Left forelimb (tissue), 1 donor: ENCODE measurements at places on chromosomes 11 and 22.

DNA sequence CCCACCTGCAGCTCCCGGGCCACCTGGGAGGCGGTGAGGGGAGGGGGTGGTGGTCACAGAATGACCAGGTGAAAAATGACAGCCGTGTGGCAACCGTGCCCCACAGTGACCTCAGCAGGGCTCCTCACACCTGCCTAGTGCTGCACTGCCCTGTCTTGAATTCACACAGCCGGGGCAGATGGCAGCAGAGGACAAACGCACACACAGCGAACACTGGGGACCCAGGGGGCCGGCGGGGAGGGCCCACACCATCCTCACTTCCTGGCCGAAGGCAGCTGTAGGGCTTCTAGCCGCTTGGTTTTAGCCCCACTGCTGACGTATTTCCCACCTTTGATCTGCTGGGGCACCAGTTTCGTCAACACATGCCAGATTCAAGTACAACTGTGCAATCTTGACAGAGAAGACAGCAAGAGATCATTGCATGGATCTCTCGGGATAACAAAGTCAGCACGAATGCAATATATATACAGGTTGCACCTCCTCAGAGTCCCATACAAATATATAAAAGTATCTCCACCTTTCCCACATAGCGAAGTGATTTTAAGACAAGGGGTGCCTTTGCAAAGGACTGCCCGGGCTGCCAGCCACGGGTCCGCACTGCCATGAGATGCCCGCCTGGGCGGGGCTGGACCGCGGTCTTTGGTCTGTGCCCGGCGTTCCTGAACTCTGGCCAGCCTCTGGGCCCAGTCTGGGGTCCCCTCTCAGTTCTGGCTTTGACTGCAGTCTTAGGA is 26.9 kb downstream of the TRMU start:
- no peak for DNase-seq

DNA sequence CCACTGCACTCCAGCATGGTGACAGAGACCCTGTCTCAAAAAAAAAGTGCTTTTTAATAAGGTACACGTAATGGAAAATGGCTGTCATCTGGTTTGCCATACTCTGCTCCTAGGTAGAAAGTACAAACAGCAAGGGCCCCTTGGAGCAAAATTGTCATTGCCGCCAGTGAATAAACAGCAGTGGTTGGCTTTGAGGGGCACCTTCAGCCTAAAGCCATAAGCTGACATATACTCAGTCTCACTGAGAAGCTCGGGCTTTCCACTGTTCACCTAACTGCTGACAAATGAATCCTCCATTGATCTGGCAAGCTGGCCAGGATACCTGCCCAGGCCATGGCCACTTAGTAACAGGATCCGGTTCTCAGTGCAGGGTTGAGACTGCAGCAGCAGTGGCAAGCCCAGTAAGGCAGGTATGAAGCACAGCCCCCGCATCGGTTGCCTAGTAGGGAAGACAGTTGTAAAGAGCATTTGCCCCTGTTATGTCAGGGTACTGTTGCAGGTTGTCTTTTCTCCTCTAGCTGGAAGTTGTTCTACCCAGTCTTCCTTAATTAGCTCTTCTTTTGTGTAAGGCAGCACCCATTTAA is 38.8 kb downstream of the MARK2 start:
- no peak for DNase-seq

DNA sequence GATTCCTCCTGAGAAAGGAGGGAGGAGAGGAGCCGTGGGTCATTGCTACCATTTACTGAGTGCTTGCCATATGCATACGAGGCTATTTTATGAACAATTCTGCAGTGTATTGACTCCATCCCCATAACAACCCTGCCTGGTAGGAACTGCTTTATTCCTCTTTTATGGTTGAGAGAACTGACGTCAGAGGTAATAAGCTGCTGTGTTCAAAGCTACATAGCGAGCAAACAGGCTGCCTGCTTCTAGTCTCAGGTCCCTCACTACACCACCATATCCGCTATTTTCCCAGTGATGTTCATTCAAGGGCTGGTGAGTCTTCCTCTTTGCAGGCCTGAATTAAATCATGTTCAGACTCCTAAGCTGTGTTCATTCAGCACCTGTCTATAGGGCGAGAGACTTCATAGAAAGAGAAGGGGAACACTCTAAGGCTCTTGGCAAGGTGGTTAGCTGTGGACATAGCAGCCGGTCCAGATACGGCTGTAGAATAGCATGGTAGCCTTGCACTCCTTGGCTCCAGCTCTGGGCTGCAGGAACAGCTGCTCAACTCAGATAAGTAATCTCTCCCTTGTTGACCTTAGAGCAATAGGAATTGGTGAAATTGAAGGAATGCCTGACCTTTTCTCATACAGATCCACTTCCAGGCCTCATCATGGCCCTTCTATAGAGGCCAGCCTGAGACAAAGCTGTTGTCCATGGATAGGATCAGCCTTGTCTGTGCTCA is 82.6 kb downstream of the MICAL2 start:
- DNase-seq = peak; percentile 44

GRCh38 chr22:36756746-36757655 is 18.9 kb downstream of the IFT27 start:
- peak; percentile 48 for DNase-seq

DNA sequence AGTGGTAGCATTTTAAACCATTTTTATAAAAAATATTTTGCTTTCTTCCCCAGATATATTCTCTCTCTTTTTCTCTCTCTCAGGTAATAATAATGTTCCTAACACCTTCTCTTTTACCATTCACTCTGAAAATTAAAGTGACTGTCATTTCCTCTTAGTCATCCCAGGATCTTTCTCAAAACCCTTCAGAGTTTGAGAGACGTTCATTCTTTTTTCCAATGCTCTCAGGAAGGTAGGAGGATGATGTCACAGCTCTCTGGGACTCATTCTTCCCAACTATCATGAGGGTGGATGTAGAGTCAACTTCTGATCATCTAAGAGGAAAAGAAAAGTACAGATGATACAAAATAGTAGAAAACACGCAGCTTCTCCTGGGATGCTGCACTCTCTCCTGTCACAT is 60.2 kb upstream of the CRTAM start:
- no peak for DNase-seq

DNA sequence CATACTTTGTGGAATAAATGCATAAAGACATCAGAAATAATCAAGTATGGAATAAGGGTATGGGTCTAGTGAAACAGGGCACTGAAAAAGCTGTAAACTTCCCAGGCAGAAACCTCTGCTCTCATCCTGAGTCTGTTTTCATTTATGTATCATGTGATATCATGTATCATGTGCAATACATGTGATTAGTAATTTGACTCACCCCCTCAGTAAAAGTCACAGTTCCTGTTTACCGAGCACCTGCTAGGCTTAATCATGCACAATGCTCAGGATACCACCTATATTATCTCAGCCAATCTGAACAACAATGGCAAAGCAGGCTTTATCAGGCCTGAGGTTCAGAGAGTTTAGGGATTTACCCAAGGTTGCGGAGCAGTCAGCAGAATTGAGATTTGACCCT is 250.6 kb upstream of the TENM4 start:
- no peak for DNase-seq

GRCh38 chr11:2151500-2152257 is 9.3 kb downstream of the INS start:
- peak; percentile 84 for DNase-seq

GRCh38 chr11:62108017-62108750 is 15.6 kb upstream of the INCENP start:
- no peak for DNase-seq

DNA sequence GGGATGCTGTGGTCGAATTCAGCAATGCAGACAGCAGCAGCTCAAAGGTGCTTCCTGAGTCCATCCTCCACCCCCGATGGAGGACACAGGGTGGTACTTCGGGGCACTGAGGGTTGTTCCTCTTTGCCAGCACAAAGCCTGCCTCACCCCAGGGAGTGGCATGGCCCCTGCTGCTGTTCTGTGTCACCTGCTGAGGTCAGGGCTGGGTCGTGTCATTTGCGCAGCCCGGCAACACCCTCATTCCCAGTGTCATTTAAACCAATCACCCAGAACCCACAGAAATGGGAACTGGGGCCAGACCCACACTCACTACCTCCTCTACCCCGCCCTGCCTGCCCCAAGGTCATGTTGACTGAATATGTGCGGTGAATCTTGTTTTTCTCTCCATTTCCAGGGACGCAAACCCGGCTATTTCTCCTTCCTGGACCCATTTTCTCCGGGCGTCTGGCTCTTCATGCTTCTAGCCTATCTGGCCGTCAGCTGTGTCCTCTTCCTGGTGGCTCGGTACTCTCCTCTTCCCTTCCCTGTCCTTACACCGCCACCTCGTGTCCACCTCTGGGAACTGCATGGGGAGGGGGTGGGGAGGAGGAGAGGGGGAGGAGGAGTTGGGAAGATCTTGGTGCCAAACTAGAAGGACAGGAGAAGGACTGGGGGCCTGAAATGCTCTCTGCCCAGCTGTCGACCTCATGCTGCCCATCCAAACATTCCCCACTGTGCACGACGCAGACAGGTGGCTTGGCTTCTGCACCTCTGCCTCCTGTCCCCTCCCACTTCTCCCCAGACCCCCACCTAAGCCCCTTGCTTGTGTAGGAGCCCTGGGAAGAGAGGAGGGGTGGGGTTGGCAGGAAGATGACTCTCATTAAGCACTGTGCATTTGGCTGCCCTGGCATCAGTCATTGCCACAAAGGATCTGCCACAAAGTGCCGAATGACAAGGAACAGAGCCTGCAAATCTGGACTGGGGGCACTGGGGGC is 71.2 kb upstream of the TBCEL start:
- peak; percentile 87 for DNase-seq

GRCh38 chr11:116171271-116172140 is 601.3 kb downstream of the BUD13 start:
- peak; percentile 55 for DNase-seq

- DNase-seq = peak; percentile 42
Observed at GRCh38 chr11:2681408-2682145, 18.2 kb downstream of the KCNQ1OT1 start.

DNA sequence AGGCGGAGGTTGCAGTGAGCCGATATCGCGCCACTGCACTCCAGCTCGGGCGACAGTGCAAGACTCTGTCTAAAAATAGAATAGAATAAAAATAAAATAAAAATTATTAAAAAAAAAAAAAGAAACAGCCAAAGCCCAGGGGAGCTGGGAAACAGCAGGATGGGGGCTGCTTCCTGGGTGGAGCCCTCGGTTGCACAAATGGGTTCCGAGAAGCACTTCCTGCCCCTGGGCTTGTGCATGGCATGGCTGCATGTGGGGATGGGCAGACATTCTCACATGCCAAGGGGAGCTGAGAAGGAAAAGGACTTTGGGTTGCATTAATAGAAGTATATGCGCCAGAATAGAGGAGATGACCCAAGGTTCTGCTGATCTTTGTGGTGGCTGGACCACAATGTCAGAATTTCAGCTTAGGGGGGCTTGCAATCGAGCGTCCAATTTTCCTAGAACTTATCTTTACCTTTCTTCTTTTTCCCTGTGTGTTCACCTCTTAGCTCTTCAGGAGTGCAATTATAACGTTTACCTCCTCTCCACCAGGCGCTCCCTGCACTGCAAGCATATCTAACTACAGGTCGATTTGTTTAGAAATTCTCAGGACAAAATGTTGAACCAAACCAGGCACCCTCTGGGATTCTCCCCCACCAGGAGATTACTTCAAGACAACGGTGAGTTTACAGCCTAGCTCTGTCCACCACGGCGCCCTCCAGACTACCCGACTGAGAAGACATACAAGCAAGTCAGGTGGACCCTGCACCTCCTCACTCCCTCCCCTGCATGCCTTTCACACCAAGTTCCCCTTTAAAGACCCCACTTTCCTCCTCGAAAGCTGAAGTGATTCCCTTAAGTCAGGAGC is 53.2 kb downstream of the SHISAL1 start:
- DNase-seq = peak; percentile 36

GRCh38 chr11:14537134-14537599 is 17.0 kb upstream of the PSMA1 start:
- DNase-seq = no peak

GRCh38 chr11:114953039-114953438 is 274.7 kb downstream of the NXPE2 start:
- no peak for DNase-seq

- DNase-seq = no peak
Observed at GRCh38 chr11:113555071-113555619, 79.9 kb upstream of the DRD2 start.

DNA sequence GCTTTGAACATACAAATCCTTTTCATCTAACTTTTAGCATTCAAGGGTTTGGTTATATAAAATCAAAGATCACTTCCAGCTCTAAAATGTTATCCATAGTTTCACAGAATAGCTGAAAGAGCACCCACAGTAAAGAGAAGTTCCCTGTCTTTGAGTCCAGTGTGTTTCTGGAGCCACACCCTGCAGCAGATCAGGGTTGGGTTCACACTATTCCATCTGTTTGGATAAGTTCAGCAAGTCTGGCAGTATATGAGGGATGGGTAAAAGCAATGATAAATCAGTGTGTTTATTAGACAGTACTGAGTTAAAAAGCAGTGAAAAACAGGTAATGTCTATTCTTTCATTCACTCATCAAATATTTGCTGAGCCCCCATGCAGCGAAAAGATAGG is 135.8 kb upstream of the PITPNB start:
- no peak for DNase-seq

DNA sequence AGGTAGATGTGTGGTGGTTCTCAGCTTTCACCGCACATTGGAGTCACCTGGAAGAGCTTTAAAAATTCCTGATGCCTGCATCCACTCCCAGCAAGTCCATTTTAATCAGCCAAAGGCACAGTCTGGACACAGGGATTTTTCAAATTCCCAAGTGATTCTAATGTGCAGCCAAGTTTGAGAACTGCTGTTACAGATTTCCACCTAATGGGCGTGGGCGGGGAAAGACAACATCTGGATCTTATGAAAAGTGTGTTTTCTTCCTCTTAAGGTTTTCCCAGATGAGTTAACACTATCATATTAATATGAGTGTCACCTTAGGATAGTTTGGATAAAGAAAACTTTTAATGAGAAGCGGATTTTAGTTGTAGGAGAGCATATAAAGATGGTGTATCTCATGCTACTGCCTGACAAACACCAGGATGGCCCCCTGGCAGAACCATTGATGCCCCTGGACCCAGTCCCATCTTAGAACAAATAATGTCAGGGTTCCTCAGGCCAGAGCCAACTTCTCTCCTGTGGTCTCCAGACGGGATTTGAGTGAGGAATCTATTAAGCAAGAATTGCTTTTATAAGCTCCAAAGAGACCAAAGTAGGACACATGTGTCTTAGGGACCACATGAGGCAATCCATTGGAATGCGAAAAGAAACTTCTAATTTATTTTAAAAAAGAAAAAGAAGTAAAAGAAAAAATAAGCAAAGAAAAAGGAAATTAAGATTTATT is 31.9 kb downstream of the POU2AF1 start:
- peak; percentile 15 for DNase-seq

DNA sequence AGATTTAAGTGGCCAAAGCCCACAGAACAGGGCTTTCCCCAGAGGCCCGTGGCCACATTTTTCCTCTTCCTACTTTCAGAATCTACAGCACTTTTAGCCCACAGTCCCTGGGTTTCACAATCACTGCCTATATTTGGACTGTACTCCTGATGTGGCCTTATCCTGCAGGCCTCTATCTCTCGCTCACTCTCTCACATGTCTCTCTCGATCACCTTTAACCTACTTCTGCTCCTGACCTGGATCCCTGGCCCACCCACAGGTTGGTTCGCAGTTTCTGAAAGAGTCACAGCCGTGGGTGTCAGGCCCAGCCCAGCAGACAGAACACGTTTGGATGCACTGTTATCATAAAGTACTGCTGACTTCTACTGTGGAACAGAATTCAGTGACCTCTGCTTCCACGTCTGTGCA is 55.5 kb downstream of the LARGE1 start:
- DNase-seq = no peak

- DNase-seq = no peak
Observed at GRCh38 chr11:34417202-34417601, 21.5 kb upstream of the CAT start.
